Activated CD4-positive, alpha-beta T cell treated with anti-CD3 and anti-CD28 coated beads, Interleukin-2, amount 50 U/mL, for 1 hour (primary cell): ENCODE measurements at places on chromosomes 1 and 21.
A peak's percentile ranks its signal among the peaks of the same experiment; 100 is the strongest.

- no peak for DNase-seq
Observed at GRCh38 chr21:35090403-35090802, 41.3 kb upstream of the RUNX1 start.

GRCh38 chr1:41590331-41590730, 105.8 kb upstream of the EDN2 start:
- DNase-seq: no peak

DNA sequence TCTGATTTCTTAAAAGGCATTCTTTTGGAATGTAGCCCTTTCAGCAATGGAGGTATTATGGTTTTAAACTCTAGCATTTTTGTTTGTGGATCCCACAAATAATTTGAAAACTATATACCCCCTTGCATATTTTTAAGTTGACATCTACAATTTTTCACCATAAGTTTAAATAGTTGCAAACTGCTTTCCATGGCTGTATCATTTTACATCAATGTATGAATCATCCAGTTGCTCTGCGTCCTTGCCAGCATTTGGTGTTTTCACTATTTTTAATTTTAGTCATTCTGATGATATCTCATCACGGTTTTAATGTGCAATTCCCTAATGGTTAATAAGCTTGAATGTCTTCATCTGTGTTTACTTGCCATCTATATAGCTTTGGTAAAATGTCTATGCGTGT, 20.7 kb downstream of the DIPK1A start:
- DNase-seq: no peak

GRCh38 chr1:16275591-16275990, 38.6 kb upstream of the CPLANE2 start:
- DNase-seq: no peak

GRCh38 chr1:180081474-180081873, 73.2 kb upstream of the QSOX1 start:
- DNase-seq: no peak

DNA sequence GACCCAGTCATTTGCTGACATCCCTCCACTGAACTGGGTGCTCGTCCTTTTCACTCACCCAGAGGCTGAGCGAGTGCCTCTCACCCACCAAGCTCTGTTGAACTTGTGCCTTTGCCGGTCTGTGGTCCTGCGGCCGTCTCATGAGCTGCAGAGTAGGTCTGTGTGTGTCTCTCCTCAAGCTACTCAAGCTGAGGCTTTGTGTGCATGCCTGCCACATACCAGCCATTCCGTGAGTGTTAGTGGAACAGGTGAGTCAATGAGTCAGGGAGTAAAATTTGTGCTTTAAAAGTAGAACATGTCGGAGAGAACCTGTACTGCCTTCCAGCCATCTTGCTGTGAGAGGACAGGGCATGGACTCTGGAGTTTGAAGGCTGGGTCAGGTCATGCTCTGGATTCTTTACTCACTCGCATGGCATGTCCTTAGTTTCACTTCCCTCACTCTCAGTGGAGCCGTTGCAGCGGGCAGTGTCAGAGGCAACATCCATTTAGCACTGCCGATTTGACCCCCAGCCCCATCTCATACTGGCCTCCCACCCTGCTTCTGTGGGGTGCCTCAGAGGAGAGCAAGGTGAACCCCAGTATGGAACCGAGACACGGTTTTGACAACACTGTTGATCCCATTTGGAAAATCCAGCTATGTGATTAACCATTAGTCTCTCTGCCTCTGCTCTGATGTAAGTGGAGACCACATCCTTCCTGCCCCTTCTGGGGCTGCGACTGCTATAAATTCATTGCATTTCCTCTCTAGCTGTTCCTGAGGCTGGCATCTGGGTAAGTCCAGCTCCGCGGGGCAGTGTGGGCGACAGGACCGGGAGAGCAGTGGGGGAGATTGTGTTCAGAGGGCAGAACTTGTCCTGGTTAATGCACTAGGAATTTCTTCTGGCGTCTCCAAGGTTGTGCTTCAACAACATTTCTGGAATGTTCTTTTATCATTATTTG, at the start of gene NLRP3:
NLRP3 (plus strand) TSS at position 751 of the 939 bp plus-strand sequence. CDS start 2,628 bp downstream, outside the sequence.
- DNase-seq: peak; percentile 31

DNA sequence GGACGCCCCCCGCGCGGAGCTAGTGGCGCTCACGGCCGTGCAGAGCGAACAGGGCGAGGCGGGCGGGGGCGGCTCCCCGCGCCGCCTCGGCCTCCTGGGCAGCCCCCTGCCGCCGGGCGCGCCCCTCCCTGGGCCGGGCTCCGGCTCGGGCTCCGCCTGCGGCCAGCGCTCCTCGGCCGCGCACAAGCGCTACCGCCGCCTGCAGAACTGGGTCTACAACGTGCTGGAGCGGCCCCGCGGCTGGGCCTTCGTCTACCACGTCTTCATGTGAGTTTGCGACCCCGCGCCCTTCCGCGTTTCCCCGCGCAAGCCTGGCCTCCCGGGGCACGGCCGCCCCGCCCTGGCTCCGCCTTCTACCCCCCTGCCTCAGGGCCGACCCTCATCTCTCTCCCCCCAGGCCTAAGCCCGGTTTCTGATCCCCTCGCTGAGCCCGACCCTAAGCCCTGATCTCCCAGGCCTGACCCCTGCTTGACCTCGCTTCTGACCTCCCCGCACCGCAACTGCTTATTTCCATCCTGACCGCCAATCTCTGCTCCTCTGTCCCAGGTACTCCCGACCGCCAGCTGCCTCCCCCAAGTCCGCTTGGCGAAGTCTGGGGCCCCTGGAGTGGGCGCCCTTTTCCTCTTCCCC, 669 bp downstream of the KCNQ4 start:
- DNase-seq: no peak

- DNase-seq: no peak
Observed at GRCh38 chr21:43370888-43371570, 55.9 kb downstream of the SIK1 start.

GRCh38 chr1:200172311-200172710, 144.8 kb downstream of the NR5A2 start:
- no peak for DNase-seq

DNA sequence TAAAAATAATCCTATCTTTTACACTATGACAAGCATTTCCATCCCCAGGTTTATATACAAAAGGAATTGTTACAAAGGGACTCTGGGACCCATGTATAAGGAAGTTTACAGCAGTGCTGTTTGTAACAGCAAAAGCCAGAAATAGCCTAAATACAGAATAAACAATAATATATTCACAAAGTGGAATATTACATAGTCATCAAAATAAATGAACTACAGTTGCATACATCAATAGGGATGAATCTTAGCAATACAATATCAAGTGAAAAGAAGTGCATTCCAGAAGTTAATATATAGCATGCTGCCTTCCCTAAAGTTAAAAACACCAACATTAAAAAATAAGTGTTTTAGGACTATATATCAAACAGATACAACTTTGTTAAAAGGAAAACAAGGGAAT, 77.3 kb downstream of the EDEM3 start:
- no peak for DNase-seq

- no peak for DNase-seq
Observed at GRCh38 chr1:113552244-113552643, 161.9 kb downstream of the MAGI3 start.

- DNase-seq: no peak
Observed at GRCh38 chr1:66250075-66250474, 283.9 kb upstream of the SGIP1 start.

DNA sequence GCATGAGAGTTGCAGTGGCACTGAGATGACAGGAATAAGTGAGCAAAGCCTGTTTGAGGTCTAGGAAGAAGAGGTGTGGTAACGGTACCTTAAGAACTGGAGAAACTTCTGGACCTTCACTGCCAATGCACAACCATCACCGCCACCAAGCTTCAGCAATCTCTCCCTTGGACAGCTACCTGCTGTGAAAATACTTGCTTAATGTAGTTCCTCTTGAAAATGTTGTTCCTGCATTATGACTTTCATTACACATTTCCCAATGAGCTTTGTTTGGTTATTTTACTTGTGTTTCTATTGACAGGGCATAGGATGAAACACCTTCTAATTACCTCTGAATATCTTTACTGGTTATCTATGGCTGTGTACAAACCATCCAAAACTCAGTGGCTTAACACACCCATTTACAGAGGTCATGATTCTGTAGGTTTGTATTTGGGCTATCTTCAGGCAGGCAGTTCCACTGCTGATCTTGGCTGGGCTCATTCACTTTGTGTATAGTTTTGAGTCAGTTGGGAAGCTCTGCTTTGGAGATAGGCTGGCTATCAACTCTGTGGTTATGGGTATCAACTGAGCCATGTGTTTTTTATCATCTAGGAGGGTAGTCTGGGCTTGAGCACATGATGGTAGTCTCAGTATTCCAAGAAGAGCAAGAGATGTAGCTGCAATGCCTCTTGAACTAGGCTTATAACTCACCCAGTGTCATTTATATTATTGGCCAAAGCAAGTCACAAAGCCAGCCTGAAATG, 149.4 kb downstream of the ELAVL4 start:
- DNase-seq: no peak

- no peak for DNase-seq
Observed at GRCh38 chr1:182974506-182975191, 21.7 kb upstream of the SHCBP1L start.

GRCh38 chr1:206547104-206547503, 39.8 kb downstream of the RASSF5 start:
- DNase-seq: no peak

GRCh38 chr21:44427241-44428120, 27.8 kb upstream of the LRRC3 start:
- DNase-seq: no peak

GRCh38 chr1:165877940-165878556, 50.6 kb downstream of the UCK2 start:
- DNase-seq: no peak
